ENCODE measurements at places on chromosomes 7 and 10.

- DNase-seq = peak; percentile 82
These were observed 86.6 kb downstream of the ITGB8 start for GRCh38 chr7:20417260-20417659.

DNA sequence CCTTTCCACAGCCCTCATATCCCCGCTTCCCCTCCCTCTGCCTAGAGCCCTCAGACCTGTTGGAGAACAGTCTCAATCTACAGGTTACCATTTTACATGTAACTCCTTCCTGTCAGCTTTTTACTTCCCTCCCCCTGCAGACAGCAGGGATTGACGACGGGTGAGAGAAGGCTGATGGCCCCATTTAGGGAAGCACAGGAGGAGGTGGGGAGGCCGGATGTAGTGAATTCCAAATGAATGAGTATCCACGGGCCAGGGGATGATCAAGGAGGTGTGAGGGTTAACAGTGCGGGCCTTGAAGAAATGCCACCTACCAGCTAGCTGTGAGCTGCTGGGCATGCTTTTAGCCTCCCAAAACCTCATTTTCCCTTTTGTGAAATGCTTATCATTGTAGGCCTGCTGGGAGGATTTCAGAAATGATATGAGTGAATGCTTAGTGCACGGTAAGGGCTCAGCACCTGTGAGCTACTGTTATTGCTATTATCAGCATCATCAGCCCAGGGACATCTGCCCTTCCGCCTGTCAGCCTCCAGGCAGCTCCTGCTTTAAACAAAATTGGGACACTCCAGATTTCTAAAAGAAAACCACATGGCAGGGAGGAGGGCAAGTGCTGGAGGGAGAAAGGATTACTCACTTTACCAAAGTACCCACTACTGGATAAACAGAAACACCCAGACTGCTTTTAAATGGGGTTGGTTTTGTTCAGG lies 6.5 kb upstream of the NANOS1 start:
- no peak for DNase-seq

GRCh38 chr10:70685455-70685911 lies 13.2 kb downstream of the ADAMTS14 start:
- DNase-seq = no peak

- DNase-seq = no peak
These were observed 86.2 kb downstream of the ITIH5 start for GRCh38 chr10:7580520-7580919.

- DNase-seq = no peak
These were observed 113.3 kb upstream of the CREB5 start for GRCh38 chr7:28298870-28299518.

DNA sequence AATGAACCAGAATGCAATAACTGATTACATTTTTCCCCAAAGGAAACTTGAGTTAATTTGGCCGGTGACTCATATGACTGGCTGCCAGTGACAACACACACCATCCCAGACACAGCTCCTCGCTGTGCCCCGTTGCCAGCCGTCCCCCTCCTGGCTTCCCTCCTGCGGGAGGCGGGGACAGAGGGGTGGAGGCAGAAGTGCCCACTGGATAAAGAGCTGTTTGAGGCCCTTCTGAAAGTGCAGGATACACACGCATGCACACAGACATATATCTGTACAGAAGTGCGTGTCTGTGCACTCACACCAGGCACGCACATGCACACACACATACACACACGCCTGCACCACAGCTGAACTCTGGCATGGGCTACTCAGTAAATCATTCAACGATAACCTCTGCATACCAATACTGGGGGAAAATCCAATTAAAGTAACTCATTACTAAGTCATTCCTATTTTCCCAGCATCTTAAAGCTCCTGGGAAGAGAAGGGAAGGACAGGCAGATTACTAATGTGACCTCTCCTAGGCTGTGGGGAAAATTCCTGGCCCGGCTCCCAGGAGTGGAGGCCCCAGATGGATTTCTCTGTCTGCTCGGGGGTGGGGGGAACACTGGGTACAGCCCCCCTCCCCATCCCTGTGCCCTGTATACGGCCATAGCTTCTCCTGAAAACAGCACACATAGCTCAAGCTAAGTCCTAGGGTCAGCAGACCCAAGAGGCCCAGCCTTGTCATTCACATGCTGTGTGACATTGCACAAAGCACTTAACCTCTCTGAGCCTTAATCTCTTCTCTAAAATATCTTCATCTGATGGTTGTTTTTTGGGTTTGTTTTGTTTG lies 52.3 kb upstream of the MYL10 start:
- DNase-seq = peak; percentile 14

DNA sequence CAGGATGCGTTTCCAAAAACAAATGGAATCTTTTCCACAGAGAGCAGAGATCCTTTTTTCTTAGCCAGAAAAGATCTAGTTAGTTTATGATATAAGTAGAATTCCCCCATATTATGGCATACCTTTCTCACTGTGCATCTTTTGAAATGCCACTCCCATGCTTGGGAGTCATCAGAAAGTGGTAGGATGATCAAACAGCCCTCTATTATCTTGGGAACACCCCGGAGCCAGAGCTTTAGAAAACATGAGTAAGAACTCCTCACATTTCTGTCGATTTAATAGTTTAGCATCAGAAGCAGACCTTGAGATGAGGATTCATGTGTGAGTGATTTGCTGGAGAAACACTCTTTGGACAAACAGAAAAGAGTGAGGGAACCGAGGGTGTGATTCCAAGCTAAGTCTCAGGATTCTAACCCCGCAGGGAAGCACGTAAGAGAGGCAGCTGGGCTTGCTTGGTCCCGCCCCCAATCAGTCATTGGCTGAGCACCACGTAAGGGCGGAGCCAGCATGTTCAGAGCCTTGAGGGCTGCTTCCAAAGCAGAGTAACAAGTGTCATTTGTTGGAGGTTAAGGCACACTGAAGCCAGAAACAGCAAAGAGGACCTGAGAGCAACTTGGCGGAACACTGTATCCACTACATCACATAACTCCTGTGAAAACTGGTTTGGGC lies 43.7 kb upstream of the NXPH1 start:
- no peak for DNase-seq

DNA sequence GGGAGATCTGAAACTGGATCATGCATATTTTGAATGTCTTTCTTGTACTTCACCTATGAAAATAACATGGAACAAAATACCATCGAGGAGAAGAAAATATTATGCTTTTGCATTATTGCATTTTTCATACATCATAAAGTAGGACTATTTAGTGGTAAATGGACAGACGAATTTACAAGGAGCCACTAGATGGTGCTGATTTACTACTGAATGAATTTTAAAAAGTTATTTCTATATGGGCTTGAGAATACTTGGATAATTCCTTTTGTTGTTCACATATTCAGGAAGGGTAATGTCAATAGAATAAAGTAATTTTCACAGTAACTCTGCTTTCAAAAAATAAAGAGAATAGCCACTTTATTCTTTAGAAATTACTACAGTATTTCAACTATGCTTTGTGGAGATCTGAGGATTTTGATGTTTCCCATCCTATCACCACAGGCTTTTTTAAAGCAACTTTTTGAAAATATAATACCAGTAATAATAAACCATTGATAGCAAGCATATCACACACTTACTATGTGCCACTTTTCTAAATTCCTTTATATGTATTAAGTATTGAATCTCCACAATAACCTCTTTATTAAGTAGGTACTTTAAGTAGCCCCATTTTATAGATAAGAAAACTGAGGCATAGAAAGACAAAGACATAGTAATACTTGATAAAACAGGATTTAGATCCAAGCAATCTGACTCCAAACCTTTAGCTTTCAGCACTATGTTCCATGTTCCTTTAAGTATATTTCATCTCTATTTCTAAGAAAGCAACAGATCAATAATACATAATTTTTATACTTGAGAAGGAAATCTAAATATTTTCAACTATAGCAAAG lies 38.6 kb downstream of the NEBL start:
- peak; percentile 38 for DNase-seq

DNA sequence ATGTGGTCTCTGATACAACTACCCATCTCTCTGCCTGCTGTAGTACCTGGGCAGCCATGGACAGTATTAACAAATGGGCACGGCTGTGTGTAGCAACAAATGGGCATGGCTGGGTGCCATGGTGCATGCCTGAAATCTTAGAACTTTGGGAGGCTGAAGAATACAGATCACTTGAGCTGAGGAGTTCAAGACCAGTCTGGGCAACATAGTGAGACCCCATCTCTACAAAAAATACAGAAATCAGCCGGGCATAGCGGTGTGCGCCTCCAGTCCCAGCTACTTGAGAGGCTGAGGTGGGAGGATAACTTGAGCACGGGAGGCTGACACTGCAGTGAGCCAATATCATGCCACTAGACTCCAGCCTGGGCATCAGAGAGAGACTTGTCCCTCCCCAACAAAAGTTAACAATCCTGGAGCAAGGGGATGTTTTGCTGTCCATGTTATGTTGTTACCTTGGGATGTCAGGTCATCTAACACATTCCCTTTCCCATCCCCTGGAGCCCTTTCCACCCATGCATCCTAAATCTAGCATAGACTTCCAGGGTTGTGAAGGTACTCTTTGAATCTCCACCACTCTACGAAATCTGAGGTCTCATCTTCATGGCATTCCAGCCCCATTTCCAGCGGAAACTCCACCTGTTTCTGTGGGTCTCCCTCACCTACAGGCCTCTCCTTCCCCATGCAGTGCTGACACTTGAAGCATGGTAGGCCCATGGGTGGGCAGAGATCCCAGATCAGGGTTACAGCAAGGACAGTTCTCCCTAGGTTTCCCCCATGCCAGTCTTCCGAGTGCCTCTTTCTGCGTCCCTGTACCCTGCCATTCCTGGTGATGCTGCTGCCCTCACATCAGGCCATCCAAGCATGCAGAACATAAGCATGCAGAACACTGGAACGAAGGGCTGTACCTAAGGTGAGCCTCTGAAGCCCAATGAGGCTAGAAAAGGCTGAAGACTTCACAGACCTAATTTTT lies 13.1 kb downstream of the FXYD4 start:
- DNase-seq = no peak

DNA sequence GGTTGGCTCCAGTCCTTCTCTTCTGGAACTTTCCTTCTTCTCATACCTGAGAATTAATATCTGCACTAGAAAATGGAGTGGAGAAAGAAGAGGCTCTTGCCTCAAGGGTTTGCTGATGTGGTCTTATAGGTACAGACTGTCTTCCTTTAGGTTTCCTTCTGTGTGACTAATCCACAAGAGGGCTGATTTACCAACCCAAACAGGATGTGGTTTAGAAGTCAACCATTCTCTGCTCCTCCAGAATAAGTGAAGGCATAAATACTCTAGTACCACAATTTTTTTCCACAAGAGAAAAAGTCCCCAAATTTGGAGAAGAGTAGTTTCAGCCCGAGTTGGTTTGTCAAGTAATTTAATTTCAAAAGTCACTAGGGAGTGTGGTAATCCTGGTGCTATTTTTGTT lies 85.8 kb downstream of the NRP1 start:
- DNase-seq = peak; percentile 54

DNA sequence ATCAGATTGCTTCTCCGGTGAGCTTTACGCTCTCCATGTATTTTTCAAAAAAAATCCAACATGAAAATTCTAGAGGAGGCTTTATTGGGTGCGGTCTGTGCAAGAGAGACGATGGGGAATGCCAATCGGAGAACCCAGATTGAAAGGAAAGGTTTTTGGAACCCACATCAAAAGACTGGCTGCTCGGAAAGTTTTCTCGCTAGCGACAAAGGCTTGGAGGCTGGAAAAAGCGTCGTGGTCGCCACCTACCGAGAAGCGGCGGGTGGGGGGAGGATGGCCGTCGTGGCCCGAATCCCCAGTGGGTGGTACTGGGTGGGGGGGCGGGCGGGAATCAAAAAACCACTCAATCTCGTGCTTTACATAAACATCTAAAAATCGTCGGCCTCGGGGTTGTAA lies 1.1 kb upstream of the GTF2I start:
- peak; percentile 13 for DNase-seq

GRCh38 chr10:1677307-1677939 lies 59.9 kb downstream of the ADARB2 start:
- DNase-seq = no peak

- peak; percentile 63 for DNase-seq
These were observed 90.5 kb upstream of the SVIL start for GRCh38 chr10:29725133-29725720.

DNA sequence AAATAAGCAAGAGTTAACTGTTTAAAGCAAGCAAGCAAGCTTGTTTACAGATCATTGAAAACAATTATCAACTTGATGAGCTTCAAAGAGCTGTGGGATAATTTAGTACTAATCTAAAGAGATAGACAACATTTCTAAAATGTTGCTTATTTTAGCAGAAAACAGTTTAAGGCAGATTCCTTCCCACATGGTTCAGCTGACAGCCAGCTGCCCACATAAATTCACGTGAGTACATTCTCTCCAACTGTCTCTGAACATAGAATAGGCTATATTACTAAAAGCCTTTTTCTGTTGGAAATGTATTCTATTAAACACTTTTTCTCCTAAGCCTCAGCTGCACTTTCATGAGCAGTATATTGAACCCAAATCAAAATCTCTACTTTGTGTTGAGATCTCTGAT lies 174.1 kb downstream of the LRRN3 start:
- no peak for DNase-seq

GRCh38 chr7:92720604-92721350 lies 115.6 kb downstream of the CDK6 start:
- no peak for DNase-seq

- no peak for DNase-seq
These were observed 50.5 kb upstream of the YAE1 start for GRCh38 chr7:39515534-39516228.

GRCh38 chr7:37993060-37993501 lies 72.6 kb downstream of the EPDR1 start:
- no peak for DNase-seq

DNA sequence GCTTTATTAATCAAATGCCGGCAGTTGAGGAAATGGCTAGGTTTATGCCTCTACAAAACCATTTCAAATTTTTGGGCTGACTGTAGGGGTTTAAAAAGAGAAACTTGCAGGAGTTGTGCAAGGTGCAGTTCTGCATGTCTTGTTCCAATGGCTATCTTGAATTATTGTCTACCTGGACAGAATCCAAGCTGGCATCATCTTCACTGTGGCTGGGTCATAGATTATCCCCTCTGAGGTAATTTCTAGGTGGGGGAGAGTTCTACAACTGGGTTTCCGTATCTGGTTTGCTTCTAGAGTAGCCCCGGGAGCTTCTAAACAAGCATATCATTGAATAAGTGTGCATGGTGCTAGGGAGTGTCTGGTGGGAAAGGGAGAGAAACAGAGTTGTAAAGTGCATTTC lies 16.9 kb downstream of the BET1 start:
- DNase-seq = no peak

GRCh38 chr10:4909118-4909517 lies 54.1 kb upstream of the AKR1C1 start:
- no peak for DNase-seq

GRCh38 chr10:112584276-112584675 lies 137.3 kb downstream of the VTI1A start:
- no peak for DNase-seq

GRCh38 chr7:157585113-157585861 lies 248.5 kb downstream of the DNAJB6 start:
- peak; percentile 7 for DNase-seq
